T-helper 17 cell (primary cell): ENCODE measurements at places on chromosomes 3 and 15.

GRCh38 chr3:11635680-11636393 is 7.9 kb downstream of the VGLL4 start:
- peak overlapping the region; percentile 24 for H3K27ac ChIP-seq
- no peaks in the 10 kb centered on the region for H3K27me3 ChIP-seq
- no peak for DNase-seq

DNA sequence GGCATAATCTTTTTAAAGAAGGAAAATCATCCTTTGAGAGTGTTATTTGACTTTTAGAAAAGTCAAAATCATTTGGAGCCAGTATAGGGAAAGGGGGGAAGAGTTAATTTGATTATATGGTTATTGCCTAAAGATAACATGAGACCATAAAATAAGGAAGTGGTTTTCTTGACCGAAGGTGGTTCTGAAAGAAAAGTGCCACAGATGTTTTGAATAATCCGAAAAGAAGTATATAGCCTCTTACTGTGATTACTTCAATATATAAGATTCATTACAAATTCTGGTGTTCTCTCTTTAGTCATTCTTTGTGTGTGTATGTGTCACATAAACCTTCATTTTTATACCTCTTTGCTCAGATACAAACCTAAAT is 1.1 kb downstream of the DNAJB11 start:
- H3K36me3 ChIP-seq: peaks cover 5% of the 10 kb centered on the region
- no peak for DNase-seq
- no peaks in the 10 kb centered on the region for H3K27me3 ChIP-seq
- peak overlapping the region; percentile 96 for H3K4me3 ChIP-seq
- peaks cover 35% of the 10 kb centered on the region for H3K4me1 ChIP-seq

DNA sequence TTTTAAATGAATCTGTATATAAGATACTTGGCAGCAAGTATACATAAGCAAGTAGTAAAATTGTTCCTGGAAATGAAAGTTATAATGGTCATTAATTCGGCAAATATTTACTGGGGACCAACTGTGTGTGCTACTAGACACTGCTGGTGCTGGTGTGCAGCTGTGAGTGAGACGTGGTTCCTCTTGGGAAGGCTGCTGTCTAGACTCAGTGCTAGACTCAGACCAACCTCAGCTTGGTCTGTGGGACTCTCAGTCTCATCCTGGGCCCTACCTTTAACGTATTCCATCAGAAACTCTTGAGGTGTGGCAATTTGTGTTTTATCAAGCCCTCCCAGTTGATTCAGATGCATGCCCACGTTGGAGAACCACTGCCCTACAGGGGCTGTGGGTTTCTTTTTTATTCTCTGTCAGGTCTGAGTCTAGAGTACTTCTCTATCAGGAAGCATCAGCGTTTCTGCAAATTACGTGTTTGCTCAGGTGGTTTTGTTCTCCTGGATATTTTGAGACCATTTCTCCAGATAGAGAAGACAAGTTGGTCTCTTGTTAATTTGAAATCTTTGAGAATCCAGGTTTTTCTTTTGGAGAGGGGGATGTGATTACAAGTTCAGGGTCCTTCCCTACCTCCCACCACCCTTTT is 6.8 kb downstream of the TLNRD1 start:
- H3K36me3 ChIP-seq: peaks cover 3% of the 10 kb centered on the region
- peaks cover 27% of the 10 kb centered on the region for H3K4me1 ChIP-seq
- no peak overlapping the region for H3K4me3 ChIP-seq
- H3K27ac ChIP-seq: peak overlapping the region; percentile 32
- H3K27me3 ChIP-seq: no peaks in the 10 kb centered on the region

DNA sequence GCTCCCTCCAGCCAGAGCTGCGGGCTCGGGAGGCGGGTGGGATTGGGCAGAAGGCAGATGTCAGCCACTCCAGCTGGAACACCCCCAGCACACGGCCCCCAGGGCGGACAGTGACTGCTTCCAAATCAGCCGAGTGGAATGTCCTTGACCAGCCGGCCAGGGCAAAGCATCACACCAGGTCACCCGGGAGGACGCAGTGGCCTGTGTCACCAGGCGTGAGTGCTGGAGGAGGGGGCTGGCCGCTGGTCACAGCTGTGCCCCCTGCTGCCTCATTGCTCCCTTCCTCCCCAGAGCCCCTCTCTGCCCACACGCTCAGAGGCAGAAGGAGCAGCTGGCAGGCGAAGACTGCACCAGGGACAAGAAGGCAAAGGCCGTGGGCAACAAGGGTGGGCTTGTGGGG is 33.5 kb downstream of the NTRK3 start:
- no peak overlapping the region for H3K4me3 ChIP-seq
- DNase-seq: no peak
- H3K4me1 ChIP-seq: peaks cover 4% of the 10 kb centered on the region
- peaks cover 49% of the 10 kb centered on the region for H3K27me3 ChIP-seq

- H3K4me1 ChIP-seq: no peaks in the 10 kb centered on the region
- H3K27ac ChIP-seq: no peak overlapping the region
- H3K4me3 ChIP-seq: no peak overlapping the region
- H3K36me3 ChIP-seq: peaks cover 2% of the 10 kb centered on the region
- no peak for DNase-seq
Observed at GRCh38 chr15:66802025-66803001, 100.3 kb downstream of the SMAD6 start.

GRCh38 chr3:72957297-72957696 is 39.3 kb upstream of the PPP4R2 start:
- no peak overlapping the region for H3K27ac ChIP-seq
- H3K36me3 ChIP-seq: peaks cover 2% of the 10 kb centered on the region
- no peak overlapping the region for H3K4me3 ChIP-seq

- no peak for DNase-seq
- peaks cover 54% of the 10 kb centered on the region for H3K27me3 ChIP-seq
- H3K4me3 ChIP-seq: no peak overlapping the region
- H3K36me3 ChIP-seq: no peaks in the 10 kb centered on the region
- H3K27ac ChIP-seq: no peak overlapping the region
Observed at GRCh38 chr3:18988614-18989229, 159.6 kb upstream of the KCNH8 start.

GRCh38 chr3:38108649-38109579 is 28.0 kb downstream of the ACAA1 start:
- DNase-seq: no peak
- H3K4me3 ChIP-seq: peak overlapping the region; percentile 21
- H3K4me1 ChIP-seq: no peaks in the 10 kb centered on the region
- H3K27ac ChIP-seq: no peak overlapping the region
- H3K36me3 ChIP-seq: peaks cover 8% of the 10 kb centered on the region

DNA sequence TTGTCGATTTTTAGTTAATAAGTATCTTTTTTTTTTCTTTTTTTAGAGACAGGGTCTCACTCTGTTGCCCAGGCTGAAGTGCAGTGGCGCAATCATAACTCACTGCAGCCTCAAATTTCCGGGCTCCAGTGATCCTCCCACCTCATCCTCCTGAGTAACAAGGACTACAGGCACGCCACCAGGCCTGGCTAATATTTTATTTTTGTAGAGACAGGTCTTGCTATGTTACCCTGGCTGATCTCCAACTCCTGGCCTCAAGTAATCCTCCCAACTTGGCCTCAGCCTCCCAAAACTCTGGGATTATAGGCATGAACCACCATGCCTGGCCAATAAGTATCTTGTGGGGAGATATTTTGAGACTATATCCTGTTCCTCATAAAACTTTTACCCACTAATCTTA is 29.4 kb upstream of the ARID3B start:
- no peak overlapping the region for H3K4me3 ChIP-seq
- no peaks in the 10 kb centered on the region for H3K27me3 ChIP-seq
- H3K27ac ChIP-seq: no peak overlapping the region
- peaks cover 9% of the 10 kb centered on the region for H3K4me1 ChIP-seq
- DNase-seq: no peak

DNA sequence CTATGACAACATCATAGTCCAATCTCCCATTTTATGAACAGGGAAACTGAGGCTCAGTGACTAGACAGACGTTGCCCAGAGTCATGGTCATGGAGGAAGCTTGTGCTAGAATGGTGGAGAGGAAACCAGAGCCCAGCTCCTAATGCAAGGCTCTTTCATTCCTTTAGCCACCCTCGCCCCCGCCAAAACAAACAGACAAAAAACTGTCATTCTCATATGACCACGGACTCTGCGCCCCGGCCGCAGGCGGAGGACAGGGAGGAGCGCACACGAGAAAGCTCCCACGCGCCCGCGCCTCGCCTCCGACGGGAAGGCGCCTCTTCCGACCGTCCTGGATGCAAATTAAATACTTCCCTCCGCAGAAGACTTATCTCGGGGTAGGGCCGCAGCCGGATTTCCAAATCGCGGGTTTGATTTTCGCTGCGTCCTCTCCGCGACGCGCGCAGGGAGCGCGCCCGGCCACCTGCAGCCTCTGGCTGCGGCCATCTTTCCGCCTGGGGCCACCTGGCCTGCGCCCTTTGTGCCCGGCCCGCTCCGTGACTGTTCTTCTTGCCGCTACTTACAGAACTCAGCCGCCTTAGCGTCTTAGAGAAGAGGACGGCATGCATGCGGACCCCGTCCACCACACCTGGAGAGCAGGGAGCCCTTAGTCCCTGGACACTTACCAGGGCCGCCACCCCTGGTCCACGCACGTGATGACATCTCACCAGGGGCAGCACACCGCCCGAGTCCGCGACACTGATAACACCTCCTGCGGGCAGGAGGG is 670 bp upstream of the ATP13A3 start:
- H3K27me3 ChIP-seq: no peaks in the 10 kb centered on the region
- peaks cover 4% of the 10 kb centered on the region for H3K36me3 ChIP-seq
- peak overlapping the region; percentile 92 for H3K27ac ChIP-seq
- peak; percentile 12 for DNase-seq

- no peak overlapping the region for H3K27ac ChIP-seq
- no peak overlapping the region for H3K4me3 ChIP-seq
- H3K27me3 ChIP-seq: no peaks in the 10 kb centered on the region
- DNase-seq: no peak
Observed at GRCh38 chr15:90287946-90288345, 22.5 kb downstream of the NGRN start.

DNA sequence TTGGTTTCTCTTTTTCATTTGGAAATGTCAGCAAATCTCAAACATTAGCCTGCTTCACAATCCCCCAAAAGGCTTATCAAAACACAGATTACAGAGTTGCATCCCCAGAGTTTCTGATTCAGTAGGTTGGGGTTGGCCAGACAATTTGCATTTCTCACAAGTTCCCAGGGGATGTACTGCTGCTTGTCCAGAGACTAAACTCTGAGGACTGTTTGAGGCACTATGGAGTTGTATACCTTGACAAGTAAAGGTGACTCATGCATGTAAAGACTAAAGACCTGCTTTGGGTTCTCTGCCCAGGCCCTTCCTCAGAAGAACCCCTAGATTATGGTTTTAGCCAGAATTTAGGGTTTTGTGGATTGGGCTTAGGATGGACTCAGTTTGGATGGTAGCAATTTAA is 151.1 kb upstream of the ARHGEF26 start:
- no peaks in the 10 kb centered on the region for H3K4me1 ChIP-seq
- peaks cover 18% of the 10 kb centered on the region for H3K27me3 ChIP-seq
- no peaks in the 10 kb centered on the region for H3K36me3 ChIP-seq
- DNase-seq: no peak

DNA sequence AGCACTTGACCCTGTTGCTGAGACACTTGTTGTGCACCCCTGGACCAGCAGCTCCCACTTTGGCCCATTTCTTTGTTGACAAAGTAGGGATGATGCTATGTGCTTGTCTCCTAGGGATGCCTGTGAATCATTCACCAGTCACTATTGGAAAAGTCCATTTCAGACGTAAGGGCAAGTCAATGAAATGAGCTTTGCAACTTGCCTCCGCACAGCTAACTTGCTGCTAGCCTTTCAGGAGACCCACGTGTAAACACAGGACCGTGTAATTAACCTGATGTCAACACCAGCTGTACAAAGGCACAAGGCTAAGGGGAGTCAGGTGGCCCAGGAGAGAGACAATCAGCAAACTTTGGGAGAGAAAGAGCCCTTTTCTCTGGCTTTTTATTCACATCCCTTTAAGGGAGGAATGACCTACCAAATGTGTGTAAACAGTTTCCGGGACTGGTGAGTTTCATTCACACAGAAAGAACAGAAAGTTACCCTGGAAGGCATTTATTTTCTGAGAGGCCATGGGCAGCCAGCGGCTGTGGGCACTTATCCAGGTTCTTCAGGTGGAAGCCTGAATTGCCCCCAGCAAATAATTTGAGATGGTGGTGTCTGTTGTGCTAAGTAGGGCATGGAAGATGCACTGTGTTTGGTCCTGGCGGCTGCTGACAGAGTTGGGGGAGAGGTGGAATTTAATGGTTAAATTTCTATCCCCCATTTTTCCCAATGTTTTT is 54.0 kb downstream of the TIPARP start:
- H3K27ac ChIP-seq: no peak overlapping the region
- no peak overlapping the region for H3K4me3 ChIP-seq
- H3K27me3 ChIP-seq: no peaks in the 10 kb centered on the region
- no peaks in the 10 kb centered on the region for H3K36me3 ChIP-seq
- no peaks in the 10 kb centered on the region for H3K4me1 ChIP-seq

GRCh38 chr15:38843051-38843501 is 278.5 kb upstream of the RASGRP1 start:
- H3K27me3 ChIP-seq: no peaks in the 10 kb centered on the region
- peaks cover 2% of the 10 kb centered on the region for H3K36me3 ChIP-seq
- no peak for DNase-seq
- no peak overlapping the region for H3K27ac ChIP-seq
- peaks cover 5% of the 10 kb centered on the region for H3K4me1 ChIP-seq

DNA sequence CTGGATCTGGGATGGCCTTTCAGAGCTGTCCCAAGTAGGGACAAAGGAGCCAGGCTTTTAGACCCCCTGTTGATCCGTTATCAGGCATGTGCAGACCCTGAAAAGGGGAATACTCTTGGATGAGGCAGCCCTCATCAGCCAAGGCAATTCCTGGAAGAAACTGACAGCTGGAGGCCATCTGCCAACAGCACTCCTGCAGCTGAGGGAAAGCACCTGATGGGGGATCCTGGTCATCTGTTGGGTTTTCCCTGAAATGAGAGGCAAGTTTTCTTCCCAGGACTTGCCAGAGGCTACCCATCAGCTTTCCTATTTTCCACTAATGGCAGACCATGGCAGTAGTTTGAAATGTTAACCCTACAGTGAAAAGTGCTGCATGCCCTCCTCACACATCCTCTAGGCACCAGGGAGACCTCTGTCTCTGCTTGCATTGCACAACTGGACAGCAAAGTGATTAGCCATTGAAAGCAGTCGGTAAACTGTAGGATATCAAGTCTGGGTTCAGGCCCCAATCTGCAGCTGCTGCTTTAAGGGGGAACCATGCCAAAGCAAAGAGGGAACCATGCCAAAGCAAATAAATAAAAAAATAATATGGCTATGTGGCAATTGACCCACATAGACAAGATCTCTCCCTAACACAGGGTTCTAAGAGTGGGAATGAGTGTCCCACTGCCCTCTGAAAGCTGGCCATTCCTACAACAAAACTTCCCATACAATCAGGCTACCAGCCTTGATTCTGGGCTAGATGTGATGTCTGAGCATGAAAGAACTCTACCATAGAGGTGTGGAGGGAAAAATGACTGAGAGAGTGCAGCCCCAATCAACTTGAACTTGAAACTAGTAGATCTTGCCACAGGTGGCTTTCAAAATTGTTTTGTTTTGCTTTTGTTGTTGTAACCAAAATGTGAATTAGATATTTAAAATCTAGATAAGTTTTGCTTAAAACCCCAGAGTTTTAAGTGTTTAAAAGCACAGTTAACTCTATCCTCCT is 232.0 kb upstream of the STT3B start:
- no peak for DNase-seq
- no peaks in the 10 kb centered on the region for H3K27me3 ChIP-seq
- H3K4me1 ChIP-seq: peaks cover 2% of the 10 kb centered on the region
- no peak overlapping the region for H3K27ac ChIP-seq
- no peaks in the 10 kb centered on the region for H3K36me3 ChIP-seq

GRCh38 chr3:99760629-99761028 is 57.0 kb upstream of the CMSS1 start:
- H3K27ac ChIP-seq: no peak overlapping the region
- no peak overlapping the region for H3K4me3 ChIP-seq
- peaks cover 2% of the 10 kb centered on the region for H3K4me1 ChIP-seq
- peaks cover 47% of the 10 kb centered on the region for H3K27me3 ChIP-seq
- no peaks in the 10 kb centered on the region for H3K36me3 ChIP-seq

GRCh38 chr3:38662544-38662943 is 13.1 kb upstream of the SCN5A start:
- no peaks in the 10 kb centered on the region for H3K4me1 ChIP-seq
- H3K27ac ChIP-seq: no peak overlapping the region
- peaks cover 49% of the 10 kb centered on the region for H3K27me3 ChIP-seq
- H3K36me3 ChIP-seq: peaks cover 2% of the 10 kb centered on the region
